ENCODE measurements at places on chromosomes 11 and 22.
A peak's percentile ranks its signal among the peaks of the same experiment; 100 is the strongest.

GRCh38 chr11:201966-202365, 5.2 kb downstream of the BET1L start:
- no peak for DNase-seq

DNA sequence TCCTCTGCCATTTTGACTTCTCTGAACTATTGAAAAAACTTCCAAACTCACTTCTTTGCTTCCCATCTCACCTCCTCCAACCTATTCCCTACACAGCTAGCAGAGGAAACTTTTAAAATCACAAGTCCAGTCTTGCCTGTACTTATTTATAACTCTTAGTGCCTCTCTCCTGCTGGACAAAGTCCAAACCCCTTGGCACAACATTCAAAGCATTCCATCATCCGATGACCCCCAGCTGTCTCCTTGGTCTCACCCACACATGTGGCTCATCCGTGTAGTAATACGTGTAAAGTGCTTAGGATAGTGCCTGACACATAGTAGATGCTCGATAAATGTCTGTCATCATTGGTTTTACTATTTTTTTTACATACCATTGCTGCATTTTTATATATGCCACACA, 101.4 kb downstream of the PARVA start:
- DNase-seq, result no peak

GRCh38 chr11:28009388-28009787, 98.6 kb downstream of the KIF18A start:
- DNase-seq, result peak; percentile 69

DNA sequence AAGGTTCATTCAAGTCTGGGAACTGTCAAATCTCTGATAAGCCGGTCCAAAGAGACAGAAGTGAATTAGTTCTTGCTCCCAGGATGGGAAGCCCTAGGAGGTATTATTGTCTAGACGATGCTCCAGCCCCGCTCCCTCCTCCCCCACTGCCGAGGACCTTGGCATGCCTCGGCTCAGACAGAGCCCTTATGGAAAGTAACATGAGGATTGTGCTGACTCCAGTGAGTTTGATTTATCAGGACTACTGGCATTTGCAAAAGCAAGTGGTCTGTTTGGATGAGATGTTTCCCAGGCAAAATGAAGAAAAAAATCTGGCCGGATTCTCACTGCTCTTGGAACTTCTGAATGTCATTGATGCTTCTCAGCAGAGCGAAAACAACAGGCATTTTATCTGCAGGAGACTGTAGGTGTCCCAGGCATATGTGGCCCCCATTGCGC, 341.0 kb downstream of the ETS1 start:
- DNase-seq, result peak; percentile 53

GRCh38 chr22:42673898-42674401, 24.8 kb upstream of the CYB5R3 start:
- DNase-seq, result no peak

- no peak for DNase-seq
Measured at GRCh38 chr11:1310318-1310687, 871 bp upstream of the TOLLIP start.

DNA sequence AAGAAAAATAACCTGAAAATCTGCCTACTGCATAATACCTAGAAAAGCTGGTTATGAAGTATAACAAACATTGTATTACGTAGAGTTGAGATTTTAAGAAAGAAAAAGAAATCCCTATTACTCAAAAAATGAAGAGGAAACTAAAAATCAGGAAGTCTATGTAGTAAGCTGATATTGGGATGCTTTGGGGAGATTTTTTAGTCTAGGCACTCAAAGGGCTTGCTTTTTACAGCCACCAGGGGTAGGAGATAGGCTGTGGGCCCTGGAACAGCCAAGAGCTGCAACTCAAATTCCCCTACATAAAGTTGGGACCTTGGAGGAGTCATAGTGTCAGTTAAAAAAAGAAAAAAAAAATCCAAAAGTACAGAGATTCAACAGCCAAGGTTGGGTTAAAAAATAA, 90.4 kb downstream of the RELT start:
- DNase-seq, result no peak

GRCh38 chr11:132464003-132464342, 1068.3 kb downstream of the OPCML start:
- DNase-seq, result peak; percentile 78

DNA sequence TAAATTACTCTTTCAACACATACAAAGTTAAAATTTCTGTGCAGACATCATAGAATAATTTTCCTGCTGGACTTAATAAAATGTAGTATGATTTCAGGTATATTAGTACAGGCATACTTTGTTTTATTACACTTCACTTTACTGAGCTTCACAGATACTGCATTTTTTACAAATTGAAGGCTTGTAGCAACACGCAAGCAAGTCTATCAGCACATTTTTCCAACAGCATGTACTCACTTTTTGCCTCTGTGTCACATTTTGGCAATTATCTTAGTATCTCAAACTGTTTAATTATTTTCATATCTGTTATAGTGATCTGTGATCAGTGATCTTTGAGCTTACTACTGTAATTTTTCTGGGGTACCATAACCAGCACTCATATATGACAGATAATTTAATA, 44.5 kb downstream of the BBOX1 start:
- no peak for DNase-seq

DNA sequence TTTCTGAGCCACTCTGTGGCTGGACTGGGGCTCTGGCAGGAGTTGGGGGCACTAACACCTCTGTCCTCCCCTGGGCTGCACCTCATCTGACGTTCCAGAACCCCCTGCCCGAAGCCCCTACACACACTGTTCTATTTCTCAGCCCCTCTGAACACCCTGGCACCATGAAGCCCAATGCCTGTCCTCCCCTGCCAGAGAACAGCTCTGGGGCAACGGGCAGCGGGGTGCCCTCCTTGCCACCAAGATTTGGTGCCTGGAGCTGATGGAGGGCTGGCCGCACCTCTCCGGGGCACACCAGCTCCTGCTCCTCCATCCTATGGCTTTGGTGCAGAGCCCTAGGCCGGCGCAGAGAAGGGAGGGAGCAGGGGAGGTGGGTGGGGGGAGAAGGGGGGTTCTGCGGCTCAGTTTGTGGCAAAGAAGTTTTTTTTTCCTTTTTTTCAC, 16.3 kb downstream of the DUSP8 start:
- no peak for DNase-seq

DNA sequence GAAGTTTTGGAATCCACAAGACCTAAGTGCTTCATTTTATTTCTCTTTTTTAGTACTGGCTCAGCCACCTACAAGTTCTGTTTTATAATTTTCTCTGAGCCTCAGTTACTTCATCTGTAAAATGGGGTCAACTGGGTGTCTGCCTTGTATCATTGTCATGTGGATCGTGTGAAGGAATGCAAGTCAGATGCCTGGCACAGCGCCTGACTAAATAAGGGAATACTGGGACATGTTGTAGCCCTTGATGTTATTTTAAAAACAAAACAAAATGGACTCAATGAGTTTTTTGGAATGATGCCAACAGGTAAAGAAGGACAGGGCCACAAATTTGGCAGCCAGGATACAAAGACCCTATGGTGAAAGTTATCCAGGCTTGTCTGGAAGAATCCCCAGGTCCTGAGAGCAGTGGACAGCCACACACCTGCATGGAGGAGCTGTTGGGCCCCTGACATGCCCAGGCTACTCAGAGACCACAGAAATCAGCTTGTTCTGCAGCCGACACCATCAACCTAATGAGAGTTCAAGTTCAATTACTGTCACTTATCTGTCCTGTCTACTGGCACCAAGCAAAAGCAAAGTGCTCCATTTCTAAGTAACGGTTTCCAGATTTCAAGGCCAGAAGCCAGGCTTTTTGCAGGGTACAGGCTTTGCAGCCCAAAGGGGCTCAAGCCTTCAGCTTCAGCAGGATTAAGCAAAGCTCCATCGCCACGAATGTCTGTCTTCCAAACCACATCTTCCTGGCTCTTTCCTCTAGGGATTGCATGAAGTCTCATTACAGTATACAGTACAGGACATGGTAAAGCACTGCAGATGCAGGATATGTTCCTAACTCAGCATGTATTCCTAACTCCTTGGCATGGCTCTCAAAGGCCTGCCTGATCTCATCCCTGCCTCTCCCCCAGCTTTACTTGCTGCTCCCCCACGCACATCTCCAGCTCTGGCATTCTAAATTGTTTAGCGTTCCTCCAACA, 18.4 kb downstream of the DKK3 start:
- DNase-seq, result peak; percentile 74

DNA sequence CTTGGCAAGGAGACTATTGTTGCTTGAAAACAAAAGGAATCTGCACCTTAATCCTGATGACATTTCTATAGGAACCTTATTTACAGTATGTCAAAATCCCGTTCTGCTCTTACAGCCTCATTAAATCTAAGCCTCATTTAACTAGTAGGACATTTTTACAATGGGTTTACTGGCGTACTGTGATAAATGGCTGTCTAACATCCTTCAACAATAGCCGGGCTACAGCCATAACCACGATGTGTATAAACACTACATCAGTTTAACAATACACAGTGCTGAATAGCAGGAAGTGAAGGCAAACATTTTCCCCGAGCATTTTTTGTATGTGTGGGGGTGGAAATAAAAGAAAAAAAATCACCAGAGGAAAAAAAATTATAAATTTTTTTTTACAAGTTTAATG, 131.2 kb downstream of the ARL14EP start:
- DNase-seq, result no peak

DNA sequence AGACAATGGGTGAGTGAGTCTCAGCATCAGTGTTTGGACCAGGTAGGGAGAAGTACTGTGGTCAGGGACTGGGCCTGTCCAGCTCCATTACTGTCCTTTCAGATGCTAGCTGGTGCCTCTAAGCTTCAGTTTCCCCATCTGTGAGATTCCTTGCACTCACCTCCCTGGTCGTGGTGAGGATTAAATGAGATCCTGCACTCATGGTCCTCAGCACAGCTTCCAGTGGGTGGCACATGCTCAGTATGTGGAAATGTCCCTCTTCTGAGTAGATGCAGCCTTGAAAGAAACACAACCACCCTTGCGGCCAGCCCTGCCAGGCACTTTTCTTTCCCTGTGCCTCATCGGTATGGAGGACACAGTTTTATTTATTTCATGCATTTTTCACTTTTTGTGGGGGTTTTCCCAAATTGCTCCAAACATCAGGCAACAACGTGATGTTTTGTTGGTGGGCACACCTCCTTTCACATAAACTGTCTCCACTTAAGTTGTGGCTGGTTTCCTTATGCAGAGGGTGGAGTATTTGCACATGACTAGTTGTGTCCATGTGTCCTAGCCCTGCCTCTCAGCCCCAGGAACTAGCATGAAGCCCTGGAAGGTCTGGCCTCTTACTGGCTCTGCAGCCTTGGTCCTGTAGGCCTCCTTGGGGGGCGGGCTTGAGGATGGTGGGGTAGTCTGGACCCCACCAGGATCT, 1.1 kb downstream of the LZTR1 start:
- no peak for DNase-seq

- peak; percentile 25 for DNase-seq
Measured at GRCh38 chr11:93370260-93370659, 39.7 kb downstream of the DEUP1 start.

DNA sequence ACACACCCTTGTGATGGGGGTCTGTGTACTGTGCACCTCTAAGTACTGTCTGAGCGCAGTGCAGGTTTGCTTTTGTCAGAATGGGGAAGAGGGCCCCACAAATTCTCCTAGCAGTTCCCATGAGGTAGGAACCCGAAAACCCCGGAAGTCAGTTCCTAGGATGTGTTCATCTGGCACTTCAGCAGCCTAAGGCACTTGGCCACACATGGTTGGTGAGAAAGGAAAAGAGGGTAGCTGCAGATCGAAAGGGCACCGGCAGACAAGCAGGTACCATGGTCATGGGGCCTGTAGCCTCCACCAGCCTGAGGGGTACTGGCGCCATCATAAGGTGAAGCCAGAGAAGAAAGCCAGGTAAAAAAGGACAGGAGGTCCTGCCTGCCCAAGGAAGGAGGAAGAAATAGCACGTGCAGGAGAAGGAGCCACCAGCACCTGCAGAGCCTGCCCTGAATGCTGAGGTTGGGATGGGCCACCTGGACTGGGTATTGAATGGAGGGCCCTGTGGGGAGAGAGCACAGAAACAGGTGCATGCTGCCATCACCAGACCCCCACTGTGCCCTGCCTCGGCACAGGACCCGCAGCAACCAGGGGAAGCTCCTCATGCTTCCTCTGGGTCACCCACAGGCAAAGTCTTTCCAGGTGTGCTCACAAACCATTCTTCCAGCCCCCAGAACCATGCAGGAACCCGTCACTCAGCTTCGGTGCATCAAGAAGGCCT, 8.1 kb upstream of the CASTOR1 start:
- no peak for DNase-seq

DNA sequence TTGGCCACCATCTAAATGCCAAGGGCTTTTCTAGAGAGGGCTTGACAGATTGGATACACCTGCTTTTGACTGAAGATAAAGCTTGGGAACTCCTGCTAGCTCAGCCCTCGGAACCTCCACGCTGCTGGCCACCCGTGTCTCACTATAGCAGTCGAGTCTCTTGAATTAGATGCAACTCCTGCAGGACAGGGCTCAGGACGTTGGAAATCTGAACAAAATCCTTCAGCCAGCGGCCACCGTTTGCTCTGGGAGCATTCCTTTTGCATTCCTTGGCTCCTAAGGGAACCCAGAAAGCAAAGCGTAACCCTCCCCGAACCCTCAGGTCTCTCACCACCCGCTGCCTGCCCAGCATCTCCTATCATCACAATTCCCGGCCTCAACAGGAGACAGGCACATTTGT, 77.8 kb downstream of the GRIK4 start:
- DNase-seq, result no peak

- no peak for DNase-seq
Measured at GRCh38 chr22:49969751-49970527, 9.4 kb downstream of the PIM3 start.

DNA sequence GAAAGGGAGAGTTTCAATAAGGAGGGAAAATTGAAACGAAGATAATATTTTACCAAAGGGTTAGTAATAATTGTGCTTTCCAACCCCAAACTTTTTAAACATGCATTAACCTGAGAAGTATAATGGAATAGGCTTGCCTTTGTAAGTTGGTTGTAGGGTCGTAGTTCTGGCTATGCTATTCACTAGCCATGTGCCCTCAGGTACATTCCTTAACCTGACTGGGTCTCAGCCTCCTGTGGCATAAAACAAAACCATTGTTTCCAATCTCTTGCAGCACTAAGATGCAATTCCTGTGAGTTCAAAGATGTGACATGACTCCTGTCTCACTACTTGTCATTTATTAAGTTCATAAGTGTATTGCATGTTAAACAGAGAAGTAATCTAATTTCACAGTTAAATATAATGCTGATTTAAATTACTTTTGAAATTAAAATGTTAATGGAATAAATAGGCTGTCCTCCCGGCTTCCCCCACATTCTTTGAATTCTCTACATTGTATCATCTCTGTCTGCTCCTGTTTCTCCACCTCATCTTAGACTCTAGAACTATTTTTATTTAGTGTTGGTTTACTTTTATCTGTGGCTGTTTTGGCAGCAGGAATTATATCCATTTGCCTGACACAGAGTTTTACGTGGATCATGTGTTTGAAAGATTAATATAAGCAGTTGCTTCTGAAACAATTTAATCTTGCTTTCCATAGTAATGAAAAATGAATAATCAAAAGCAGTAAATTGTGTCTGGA, 216.3 kb downstream of the FAT3 start:
- DNase-seq, result no peak

Measured in fibroblast of skin of left quadriceps (primary cell).